ENCODE measurements at places on chromosomes 13 and 19. TPM values are rescaled to one million over a fixed set of nuclear protein-coding genes. Genes with fewer than 3 reads are reported as not detected.

The PLEKHJ1 gene
- 40.7 TPM for total RNA-seq

The COL5A3 gene
- total RNA-seq, result 0.05 TPM

The S1PR5 gene
- 0.67 TPM for total RNA-seq

GRCh38 chr13:108302279-108302678 lies 32.8 kb downstream of the TNFSF13B start:
- no peak overlapping the region for H3K27ac ChIP-seq
- H3K36me3 ChIP-seq, result no peaks in the 10 kb centered on the region
- H3K27me3 ChIP-seq, result no peaks in the 10 kb centered on the region
- H3K4me3 ChIP-seq, result no peak overlapping the region
- no peak for DNase-seq
- no peaks in the 10 kb centered on the region for H3K4me1 ChIP-seq

DNA sequence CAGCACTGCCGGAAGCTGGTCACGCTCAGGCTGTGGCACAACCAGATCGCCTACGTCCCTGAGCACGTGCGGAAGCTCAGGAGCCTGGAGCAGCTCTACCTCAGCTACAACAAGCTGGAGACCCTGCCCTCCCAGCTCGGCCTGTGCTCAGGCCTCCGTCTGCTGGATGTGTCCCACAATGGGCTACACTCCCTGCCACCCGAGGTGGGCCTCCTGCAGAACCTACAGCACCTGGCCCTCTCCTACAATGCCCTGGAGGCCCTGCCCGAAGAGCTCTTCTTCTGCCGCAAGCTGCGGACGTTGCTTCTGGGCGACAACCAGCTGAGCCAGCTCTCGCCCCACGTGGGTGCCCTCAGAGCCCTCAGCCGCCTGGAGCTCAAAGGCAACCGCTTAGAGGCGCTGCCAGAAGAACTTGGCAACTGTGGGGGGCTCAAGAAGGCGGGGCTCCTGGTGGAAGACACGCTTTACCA lies 3.2 kb upstream of the MAP2K7 start:
- H3K27me3 ChIP-seq, result no peaks in the 10 kb centered on the region
- H3K36me3 ChIP-seq, result no peaks in the 10 kb centered on the region
- H3K4me3 ChIP-seq, result no peak overlapping the region

DNA sequence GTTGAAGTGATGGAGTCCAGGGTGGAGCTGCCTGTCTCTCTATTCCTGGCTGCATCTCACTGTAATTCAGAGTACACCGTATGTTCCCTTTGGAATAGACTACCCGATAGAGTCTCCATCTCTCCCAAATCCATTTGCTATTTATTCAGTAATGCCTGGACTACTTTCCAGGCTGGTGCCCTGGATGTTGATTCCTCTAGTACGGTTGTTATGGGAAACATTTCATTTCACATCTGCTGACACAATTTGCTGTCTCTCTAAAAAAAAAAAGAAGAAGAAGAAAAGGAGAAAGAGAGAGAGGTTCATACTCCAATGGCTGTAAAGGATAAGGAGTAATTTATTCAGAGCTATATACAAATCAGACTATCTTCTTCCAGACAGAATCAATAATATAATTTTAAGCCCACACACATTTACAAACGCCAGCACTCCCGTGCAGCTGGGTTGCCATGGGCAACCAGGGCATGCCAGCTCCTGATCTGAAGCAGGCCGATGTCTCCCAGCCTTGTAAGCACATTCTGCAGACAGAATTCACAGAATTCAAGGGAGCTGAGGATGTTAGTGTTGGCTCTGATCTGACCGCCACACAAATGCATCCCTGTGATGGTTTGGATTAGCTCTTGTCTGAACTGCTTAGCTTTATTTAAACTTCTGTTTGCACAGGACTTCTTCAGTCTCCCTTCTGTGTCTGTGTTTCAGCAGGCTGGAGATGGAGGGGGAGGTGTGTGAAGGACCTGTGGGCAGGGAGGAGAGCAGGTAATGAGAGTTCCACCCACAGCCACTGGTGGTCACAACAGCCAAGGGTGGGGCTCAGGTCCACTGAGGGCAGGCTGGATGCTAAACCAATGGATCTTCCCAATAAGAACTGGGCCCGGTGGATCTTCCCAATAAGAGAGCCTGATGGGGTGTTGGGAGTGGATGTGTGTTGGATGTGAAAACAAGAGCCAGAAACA lies 66.0 kb downstream of the TEX26 start:
- no peak overlapping the region for H3K27ac ChIP-seq
- H3K4me3 ChIP-seq, result no peak overlapping the region
- H3K36me3 ChIP-seq, result no peaks in the 10 kb centered on the region
- no peak for DNase-seq

The ITGBL1 gene
- not detected for total RNA-seq

DNA sequence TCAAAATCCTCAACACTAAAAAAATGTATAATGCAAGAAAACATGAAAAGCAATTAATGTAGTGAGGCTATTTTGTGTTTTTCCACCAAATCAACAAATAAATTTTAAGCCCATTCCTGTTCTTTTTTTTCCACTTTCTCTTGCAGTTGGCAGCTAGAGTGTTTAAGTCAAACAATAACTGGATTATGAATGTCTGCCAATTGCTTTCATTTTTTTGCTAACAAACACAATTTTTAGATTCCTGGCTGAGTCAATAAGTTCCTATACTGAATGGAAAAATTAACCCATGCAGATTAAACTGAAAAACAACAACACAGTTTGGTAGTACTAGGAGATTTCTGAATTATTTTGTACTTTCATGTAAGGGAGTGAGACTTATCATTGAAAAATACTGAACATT lies 232.4 kb downstream of the SLITRK5 start:
- no peaks in the 10 kb centered on the region for H3K27me3 ChIP-seq
- no peak for DNase-seq
- no peak overlapping the region for H3K27ac ChIP-seq
- no peaks in the 10 kb centered on the region for H3K36me3 ChIP-seq
- H3K4me3 ChIP-seq, result no peak overlapping the region

DNA sequence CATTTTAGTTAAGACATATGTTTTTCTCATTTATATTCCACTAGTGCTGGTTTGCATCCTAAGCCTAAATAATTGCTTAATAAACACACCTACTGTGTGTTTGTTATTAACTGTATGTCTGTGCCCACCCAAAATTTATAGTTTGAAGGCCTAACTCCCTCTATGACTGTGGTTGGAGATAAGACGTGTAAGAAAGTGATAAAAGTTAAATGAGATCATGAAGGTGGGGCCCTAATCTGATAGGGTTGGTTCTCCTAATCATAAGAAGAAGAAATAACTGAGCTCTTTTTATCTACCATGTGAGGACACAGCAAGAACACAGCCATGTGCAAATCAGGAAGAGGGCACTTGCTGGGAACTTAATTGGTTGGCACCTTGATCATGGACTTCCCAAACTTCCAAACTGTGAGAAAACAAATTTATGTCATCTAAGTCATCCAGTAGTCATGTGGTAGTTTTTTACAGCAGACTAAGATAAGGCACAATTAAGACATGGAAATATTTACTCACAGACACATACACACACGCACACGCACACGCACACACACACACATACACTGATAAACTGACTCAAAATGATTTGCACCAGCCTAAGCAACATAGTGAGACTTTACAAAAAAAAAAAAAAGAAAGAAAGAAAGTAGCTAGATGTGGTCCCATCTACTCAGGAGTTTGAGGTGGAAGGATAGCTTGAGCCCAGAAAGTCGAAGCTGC lies 662.1 kb downstream of the PCDH9 start:
- H3K4me3 ChIP-seq, result no peak overlapping the region
- H3K27me3 ChIP-seq, result no peaks in the 10 kb centered on the region
- no peak for DNase-seq
- no peaks in the 10 kb centered on the region for H3K36me3 ChIP-seq

DNA sequence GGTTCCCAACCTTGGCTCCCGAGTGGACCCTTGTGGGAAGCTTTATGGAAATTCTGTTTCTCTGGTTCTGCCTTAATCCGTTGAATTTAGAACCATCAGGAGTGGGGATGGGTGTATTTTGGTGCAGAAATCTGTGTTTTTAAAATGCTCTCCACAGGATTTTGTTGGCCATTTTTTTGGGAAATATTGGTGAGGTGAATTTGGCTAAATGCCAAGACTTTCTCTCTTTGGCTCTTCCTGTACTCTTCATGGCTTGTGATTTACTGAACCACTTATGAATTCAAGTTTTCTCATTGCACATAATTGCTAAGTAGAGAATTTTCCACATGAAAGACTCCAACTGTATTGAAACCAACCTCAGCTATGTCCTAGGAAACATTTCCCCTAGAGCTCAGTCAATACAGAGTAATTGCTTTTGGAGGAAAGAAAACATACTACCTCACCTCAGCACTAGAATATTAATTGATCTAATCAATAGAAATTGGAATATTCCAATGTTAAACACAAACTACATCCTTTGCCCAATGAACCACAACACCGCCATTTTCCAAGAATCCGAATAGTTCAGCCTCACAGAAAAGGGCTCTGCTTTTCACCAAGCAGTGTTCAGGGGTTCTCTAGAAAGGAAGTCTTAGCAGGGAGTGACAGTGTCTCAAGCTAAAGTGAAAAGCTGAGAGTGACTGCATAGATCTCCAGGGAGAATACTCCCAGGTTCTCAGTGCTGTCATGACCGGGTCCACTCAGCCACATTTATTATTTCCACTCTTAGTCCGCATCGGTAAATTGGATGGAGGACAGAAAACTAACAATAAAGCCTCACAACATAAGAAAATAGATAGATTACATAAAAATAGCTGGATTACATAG lies 60.3 kb downstream of the ERCC5 start:
- no peak for DNase-seq
- no peaks in the 10 kb centered on the region for H3K36me3 ChIP-seq
- no peaks in the 10 kb centered on the region for H3K4me1 ChIP-seq
- H3K27me3 ChIP-seq, result no peaks in the 10 kb centered on the region
- no peak overlapping the region for H3K27ac ChIP-seq
- no peak overlapping the region for H3K4me3 ChIP-seq

GRCh38 chr19:18444513-18444912 lies 6.6 kb upstream of the ISYNA1 start:
- H3K4me1 ChIP-seq, result peaks cover 7% of the 10 kb centered on the region
- no peak for DNase-seq
- H3K4me3 ChIP-seq, result no peak overlapping the region
- H3K27me3 ChIP-seq, result no peaks in the 10 kb centered on the region

GRCh38 chr13:99985241-99985874 lies 3.8 kb downstream of the ZIC2 start:
- peaks cover 17% of the 10 kb centered on the region for H3K4me1 ChIP-seq
- no peak for DNase-seq
- peaks cover 74% of the 10 kb centered on the region for H3K27me3 ChIP-seq
- no peak overlapping the region for H3K27ac ChIP-seq
- H3K36me3 ChIP-seq, result no peaks in the 10 kb centered on the region

DNA sequence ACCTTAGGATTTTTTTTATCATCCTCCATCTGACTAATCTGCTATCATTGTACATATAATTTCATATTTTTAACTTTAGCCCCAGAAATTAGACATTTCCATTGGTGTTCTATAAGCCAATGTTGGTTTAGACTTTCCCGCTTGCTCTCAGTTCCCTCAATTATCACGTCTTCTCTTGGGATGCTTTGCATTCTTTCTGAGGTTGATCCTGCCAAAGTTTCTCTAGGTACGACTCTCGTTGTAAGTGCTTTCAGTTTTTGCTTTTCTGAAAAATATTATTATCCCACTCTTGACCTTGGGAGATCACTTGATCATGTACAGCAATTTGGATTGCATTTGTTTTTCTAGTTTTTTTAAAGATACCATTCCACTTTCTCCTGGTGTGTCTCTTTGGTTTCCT lies 270.2 kb downstream of the IRS2 start:
- DNase-seq, result no peak
- no peak overlapping the region for H3K27ac ChIP-seq
- no peaks in the 10 kb centered on the region for H3K27me3 ChIP-seq
- no peaks in the 10 kb centered on the region for H3K36me3 ChIP-seq
- H3K4me3 ChIP-seq, result no peak overlapping the region

The CLDN10 gene
- total RNA-seq, result not detected

GRCh38 chr19:31319465-31319864 lies 29.8 kb downstream of the TSHZ3 start:
- H3K4me3 ChIP-seq, result no peak overlapping the region
- H3K27me3 ChIP-seq, result no peaks in the 10 kb centered on the region
- no peak for DNase-seq
- H3K4me1 ChIP-seq, result no peaks in the 10 kb centered on the region
- H3K36me3 ChIP-seq, result no peaks in the 10 kb centered on the region
- no peak overlapping the region for H3K27ac ChIP-seq

- H3K4me1 ChIP-seq, result no peaks in the 10 kb centered on the region
- H3K27ac ChIP-seq, result no peak overlapping the region
- peaks cover 52% of the 10 kb centered on the region for H3K36me3 ChIP-seq
- no peaks in the 10 kb centered on the region for H3K27me3 ChIP-seq
Measured at GRCh38 chr13:24290280-24290932, 19.0 kb upstream of the C1QTNF9 start.

The SLC17A7 gene
- not detected for total RNA-seq

The LGALS7 gene
- total RNA-seq, result not detected

GRCh38 chr13:24134231-24134630 lies 26.3 kb upstream of the SPATA13 start:
- no peaks in the 10 kb centered on the region for H3K27me3 ChIP-seq
- H3K4me3 ChIP-seq, result no peak overlapping the region
- no peak for DNase-seq
- H3K27ac ChIP-seq, result no peak overlapping the region
- no peaks in the 10 kb centered on the region for H3K4me1 ChIP-seq

GRCh38 chr13:75366380-75367280 lies 115.3 kb downstream of the TBC1D4 start:
- DNase-seq, result no peak
- H3K4me3 ChIP-seq, result no peak overlapping the region
- no peaks in the 10 kb centered on the region for H3K4me1 ChIP-seq
- no peaks in the 10 kb centered on the region for H3K36me3 ChIP-seq

DNA sequence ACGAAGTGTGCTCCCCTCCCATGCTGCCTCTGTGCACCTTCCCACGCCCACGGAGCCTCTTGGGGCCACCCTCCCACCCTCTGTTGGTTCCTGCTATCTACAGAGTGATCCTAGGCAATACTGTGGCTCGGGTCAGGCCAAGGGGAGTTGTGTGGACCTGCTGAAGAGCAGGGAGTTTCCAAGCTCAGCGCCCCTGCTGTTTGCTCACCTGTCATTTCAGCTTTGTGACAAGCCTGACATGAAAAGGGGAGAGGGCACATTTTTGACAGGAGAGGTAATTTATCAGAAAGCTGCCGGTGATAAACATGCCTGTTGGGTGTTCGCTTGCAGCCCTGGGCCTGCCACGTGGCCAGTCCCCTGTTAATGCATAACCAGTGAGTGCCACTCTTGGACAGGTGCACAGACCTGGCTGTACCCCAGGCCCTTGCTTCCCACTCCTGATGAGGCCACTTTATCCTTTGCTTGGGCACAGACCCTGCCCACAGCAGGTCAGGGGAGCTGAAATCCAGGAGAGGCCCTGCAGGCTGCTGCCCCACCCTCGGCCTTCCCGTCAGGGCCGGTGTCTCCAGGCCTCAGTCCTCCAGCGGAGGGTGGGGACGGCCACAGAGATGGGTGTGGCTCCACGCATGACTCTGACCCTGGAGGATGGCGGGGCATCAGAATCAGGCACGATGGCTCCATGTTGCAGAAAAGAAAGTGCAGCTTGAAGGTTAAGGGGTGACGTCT lies 201.5 kb upstream of the GPR12 start:
- H3K36me3 ChIP-seq, result no peaks in the 10 kb centered on the region
- no peak overlapping the region for H3K27ac ChIP-seq
- DNase-seq, result no peak
- H3K4me1 ChIP-seq, result no peaks in the 10 kb centered on the region
- H3K27me3 ChIP-seq, result no peaks in the 10 kb centered on the region
- no peak overlapping the region for H3K4me3 ChIP-seq

- H3K4me3 ChIP-seq, result no peak overlapping the region
- no peaks in the 10 kb centered on the region for H3K4me1 ChIP-seq
- no peaks in the 10 kb centered on the region for H3K36me3 ChIP-seq
- no peak overlapping the region for H3K27ac ChIP-seq
Measured at GRCh38 chr13:97810152-97810551, 143.3 kb upstream of the IPO5 start.

- no peak for DNase-seq
- H3K27me3 ChIP-seq, result peaks cover 4% of the 10 kb centered on the region
- H3K4me3 ChIP-seq, result no peak overlapping the region
- H3K36me3 ChIP-seq, result no peaks in the 10 kb centered on the region
Measured at GRCh38 chr19:41991025-41991424, 3.0 kb downstream of the ATP1A3 start.

Data from naive thymus-derived CD4-positive, alpha-beta T cell (primary cell).